ENCODE measurements at places on chromosomes 13 and 19.

DNA sequence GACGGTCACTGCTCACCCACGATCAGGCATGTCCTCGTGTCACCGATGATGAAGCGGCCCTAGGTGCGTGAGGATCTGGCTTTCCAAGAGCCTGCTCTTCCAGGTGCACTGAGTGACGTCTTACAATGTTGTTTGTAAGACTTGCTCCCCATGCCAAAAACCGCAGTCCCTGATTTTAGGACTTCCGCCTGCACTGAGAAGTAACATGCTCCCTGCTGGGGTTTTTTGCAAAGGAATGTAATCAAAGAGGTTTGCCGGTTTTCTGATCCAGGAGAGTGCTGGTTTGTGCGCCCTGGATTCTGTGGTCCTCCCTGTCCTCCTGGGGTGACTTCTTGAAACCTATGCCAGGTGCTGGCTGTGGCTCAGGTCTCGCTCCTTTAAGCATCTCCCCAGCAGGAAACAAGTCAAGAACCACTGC, 38.8 kb downstream of the MYO9B start:
- no peak for DNase-seq

- peak; percentile 20 for DNase-seq
Observed at GRCh38 chr13:49436890-49437289, 7.0 kb downstream of the CAB39L start.

GRCh38 chr19:47836038-47836437, 14.3 kb downstream of the CRX start:
- no peak for DNase-seq

GRCh38 chr19:16791942-16792341, 37.3 kb upstream of the SIN3B start:
- DNase-seq, result no peak

GRCh38 chr13:101649488-101650126, 197.1 kb downstream of the ITGBL1 start:
- DNase-seq, result peak; percentile 30

DNA sequence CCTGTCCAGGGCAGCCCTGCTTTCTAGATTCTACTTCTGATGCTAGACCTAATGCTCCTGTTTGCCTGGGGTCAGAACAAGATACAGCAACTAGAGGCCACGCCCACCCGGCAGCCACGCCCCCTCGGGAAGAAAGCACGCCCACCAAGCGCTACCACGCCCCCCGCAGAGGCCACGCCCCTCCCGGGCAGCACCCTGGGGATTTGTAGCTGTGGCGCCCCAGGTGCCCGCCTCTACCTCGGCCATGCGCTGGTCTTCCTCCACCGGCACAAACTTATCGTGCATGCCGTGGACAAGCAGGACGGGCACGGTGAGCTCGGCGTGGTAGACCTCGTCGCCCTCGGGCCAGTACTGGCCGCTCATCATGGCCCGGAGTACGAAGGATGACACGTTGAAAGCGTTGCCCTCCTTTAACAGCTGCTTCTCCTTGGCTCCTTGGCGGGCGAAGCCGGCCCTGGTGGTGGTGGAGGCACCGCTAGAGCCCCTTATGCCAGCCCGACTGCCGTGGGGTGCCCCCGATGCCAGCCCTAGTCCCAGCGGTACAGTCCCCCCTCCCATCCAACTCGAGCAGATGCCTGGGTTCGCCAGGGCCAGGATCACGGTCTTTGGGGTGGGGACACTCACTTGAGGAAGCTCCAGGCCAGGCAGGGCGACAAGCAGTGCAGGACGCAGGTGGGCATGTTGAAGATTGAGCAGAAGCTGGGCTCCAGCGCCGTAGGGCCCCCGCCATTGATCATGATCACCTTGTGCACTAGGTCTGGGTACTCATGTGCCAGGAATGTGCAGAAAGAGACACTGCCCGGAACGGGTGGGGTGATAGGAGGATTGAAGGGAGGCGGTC, 9.0 kb downstream of the ABHD8 start:
- no peak for DNase-seq

DNA sequence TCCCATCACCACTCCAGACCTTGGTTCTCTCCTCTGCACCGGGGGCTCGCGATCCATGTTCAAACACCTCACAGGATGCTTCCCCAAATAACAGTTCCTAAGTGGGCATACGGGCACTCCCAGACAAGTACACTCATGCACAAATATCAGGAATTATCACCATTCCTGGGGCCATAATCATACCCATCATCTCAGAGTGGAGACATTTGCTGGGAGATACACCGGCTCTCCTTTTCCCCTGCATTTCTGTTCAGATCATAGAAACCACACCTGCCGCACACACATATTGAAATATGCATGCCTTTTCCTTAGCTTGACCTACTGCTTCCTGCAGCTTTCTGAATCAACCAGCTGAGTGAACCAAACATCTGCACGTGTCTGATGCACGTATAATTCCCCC, 33.9 kb upstream of the MBNL2 start:
- no peak for DNase-seq

DNA sequence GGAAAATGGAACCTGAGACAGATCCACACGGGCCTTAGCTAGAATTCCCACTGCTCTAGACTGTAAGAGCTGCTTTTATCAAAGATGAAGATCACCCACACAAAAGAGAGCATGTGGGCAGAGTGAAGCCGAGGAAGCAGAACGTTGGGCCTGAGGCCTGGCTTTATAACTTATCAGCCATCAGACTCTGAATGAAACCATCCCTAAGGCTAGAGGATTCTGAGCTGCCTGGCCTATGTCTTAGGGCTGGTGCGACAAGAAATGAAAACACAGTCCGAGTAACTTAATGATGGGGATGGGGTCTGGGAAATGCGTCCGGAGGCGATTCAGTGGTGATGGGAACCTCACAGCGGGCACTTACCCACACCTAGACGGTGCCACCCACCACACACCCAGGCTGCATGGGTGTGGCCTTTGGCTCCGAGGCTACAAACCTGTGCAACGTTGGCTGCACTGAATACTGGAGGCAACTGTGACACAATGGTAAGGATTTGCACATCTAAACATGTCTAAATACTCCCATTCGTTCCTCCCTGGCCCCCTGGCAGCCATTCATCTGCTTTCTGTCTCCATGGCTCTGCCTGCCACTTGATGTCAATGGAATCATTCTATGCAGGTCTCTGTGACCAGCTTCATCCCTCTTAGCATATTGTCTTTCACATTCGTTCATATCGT, 62.0 kb downstream of the SLC15A1 start:
- DNase-seq, result no peak

GRCh38 chr13:99418103-99418842, 83.0 kb upstream of the TM9SF2 start:
- no peak for DNase-seq

DNA sequence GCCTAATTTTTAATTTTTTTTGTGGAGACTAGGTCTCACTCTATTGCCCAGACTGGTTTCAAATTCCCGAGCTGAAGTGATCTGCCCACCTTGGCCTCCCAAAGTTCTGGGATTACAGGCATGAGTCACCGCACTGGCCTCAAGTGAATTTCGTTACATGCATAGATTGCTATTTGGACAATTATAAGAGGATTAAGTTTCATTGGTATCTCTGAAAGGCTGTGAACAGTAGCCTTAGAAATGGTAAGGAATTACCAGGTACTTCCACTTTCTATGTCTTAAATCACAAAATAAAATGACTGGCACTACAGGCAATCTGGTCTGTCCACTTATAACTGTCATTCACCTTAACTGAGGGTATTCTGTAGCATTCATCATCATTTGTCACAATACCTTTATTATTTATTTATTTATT, 2.9 kb upstream of the CCDC9 start:
- peak; percentile 81 for DNase-seq

GRCh38 chr13:67259208-67259607, 29.1 kb upstream of the PCDH9 start:
- DNase-seq, result no peak

DNA sequence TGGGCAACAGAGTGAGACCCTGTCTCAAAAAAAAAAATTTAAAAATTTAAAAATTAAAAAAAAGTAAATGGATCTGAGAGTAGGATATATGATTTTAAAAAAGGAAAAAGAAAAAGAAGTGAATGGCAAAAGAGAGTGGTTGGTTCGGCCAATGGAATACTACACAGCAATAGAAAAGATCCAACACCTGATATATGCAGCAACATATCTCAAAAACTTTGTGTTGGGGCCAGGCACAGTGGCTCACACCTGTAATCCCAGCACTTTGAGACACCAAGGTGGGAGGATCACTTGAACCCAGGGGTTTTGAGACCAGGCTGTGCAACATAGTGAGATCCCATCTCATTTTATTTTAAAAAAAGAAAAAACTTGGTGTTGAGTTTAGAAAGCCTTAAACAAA, 1.4 kb upstream of the LYPD3 start:
- no peak for DNase-seq

GRCh38 chr13:50268500-50268899, 253.3 kb downstream of the KCNRG start:
- DNase-seq, result no peak

DNA sequence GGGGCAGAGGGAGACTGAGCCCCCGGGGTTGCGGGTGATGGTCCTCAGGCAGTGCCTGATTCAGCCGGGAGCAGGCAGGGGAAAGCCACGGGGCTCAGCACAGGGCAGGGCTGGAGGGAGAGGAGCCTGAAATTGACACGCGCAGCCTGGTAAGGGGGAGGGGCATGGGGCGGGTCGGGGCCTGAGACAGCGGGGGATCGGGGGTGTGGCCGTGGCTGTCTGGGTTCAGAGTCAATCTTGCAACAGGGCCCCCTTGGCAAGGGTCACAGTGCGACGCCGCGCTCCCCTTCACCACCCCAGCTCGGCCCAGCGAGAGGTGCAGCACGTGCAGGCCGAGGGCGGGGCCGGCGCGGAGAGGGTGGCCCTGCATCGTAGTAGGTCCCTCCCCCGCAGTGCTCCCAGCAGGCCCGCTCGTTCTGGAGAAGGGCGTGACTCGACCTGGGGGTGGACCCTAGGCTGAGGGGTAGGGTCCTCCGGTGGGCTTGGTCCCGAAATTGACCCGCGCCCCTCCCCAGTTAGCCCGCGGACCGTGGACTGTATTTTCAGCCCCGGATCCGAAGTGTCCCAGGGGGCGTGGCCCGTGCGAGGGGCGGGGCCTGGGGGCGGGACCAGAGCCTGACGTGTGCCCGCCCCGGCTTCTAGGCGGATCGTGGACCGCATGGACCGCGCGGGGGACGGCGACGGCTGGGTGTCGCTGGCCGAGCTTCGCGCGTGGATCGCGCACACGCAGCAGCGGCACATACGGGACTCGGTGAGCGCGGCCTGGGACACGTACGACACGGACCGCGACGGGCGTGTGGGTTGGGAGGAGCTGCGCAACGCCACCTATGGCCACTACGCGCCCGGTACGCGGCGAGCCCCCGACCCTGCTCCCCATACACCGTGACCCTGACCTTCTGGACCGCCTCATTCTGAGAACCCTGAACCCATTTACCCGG, 6.0 kb downstream of the RCN3 start:
- no peak for DNase-seq

DNA sequence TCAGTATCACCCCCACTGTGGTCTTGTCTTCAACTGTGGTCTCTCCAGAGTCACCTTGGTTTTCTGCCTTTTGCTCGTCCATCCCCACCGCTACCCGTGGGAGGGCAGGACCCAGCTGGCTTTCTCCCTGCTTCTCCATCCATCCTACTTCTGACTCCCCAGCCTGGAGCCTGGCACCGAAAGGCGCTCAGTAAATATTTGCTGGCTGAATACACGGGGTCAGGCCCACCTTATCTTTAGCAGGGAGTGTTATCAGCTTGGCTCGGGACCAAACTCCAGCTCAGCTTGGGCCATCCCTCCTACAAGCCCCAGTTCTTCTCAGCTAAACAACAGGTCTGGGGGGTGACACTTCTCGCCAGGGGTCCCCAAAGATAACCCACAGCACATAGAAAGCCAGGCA, 62.0 kb upstream of the KLF2 start:
- DNase-seq, result no peak

DNA sequence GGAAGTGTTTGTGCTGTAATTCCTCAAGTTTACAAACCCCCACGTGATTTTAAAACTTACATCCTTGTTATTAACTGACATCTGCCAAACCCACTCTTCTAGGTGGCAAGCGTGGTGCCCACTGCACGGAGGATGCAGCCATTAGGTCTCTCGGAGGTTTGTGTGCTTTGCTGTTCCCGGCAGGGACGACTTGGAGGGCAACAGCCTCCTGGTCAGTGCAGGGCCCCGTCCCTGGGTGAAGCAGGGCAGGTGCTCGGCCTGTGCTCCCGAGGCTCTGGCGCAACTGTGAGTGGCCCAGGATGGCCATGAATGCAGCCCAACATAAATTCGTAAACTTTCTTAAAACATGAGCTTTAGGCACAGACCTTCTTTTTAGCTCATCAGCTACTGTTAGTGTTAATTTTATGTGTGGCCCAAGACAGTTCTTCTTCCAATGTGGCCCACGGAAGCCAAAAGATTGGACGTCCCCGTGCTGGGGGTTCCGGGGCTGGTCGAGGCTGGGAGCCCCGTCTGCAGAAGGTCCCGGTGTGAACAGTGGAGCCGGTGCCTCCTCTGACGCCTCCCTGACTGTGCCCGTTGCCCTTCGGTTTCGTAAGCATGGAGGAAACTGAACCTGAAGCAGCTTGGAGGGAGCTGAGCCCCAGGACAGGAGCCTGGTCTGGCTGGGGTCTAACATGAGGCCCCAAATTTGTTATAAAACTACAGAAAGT, 11.9 kb downstream of the GAS6 start:
- DNase-seq, result no peak

GRCh38 chr19:674282-675151, 1.7 kb upstream of the FSTL3 start:
- no peak for DNase-seq

DNA sequence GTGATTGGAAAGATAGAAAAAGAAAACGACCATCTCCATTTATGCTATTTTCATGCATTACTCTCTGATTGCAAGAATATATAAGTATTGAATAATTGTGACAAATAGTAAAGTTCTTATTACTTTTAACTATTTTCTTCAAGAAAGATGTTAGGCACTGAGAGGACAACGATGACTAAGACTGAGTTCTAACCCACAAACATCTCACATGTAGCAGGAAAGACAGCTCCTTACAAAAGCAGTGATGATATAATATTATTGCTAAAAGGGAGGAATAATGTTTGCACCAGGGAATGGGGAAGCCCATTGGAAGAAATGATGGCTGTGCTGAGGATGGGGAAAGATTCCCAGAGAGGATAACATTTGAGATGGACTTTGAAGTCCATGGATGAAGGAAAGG, 22.6 kb downstream of the RXFP2 start:
- no peak for DNase-seq

GRCh38 chr13:27617881-27618321, 2.4 kb downstream of the LNX2 start:
- DNase-seq, result no peak

GRCh38 chr13:41291246-41291645, 19.8 kb upstream of the NAA16 start:
- DNase-seq, result no peak

DNA sequence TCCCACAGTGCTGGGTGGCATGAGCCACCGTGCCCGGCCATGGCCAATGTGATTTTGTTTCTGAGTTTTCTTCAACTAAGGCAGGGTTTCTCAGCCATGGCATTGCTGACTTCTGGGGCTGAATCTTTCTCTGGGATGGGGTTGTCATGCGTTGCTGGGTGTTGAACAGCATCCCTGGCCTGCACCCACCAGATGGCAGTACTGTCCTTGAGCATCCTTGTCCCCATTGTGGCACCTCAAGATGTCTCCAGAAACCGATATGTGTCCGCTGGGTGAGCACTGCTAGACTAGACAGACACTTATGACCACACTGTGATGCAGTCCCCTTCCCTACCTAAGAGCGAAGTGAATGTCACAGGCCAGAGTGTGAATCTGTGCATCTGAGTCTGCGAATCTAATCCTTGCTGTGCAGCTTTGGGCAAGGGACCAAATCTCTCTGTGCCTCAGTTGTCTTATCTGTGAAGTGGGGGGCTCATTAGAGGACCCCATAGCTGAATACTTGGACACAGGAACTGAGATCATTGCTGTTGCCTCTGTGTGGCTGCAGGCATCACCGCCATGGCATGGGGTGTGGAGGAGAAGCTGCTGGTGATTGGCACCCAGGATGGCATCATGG, 50.3 kb upstream of the SIN3B start:
- DNase-seq, result peak; percentile 3

Data from fibroblast of skin of left quadriceps (primary cell).